ENCODE measurements at places on chromosomes 1 and 21. TPM values are rescaled to one million over a fixed set of nuclear protein-coding genes. Genes with fewer than 3 reads are reported as not detected.
A peak's percentile ranks its signal among the peaks of the same experiment; 100 is the strongest.

ANGPTL7 gene
- 0.70 TPM for total RNA-seq

PADI4 gene
- not detected for total RNA-seq

CLCA4 gene
- not detected for total RNA-seq

MAN1C1 gene
- 0.86 TPM for total RNA-seq

DNA sequence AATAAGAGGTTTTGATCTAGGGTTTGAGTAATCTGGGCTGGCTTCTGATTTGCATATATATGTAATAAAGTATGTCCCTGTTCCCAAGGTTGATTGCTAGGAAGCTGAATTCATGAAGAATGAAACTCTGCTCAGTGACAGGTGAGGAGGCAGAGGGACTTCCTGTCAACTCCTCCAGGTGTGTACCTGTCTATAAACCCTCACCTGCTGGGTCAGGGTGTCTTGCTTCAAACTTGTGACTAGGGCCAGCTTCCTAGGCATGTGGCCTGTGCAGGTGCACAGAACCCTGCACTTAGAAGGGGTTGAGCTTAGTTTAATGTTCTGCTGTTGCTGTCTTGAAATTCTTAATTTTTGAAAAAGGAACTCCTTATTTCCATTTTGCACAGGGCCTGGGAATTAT, 21.1 kb downstream of the OLFML3 start:
- H3K27ac ChIP-seq: no peak overlapping the region
- H3K4me3 ChIP-seq: no peak overlapping the region
- H3K27me3 ChIP-seq: peaks cover 5% of the 10 kb centered on the region
- DNase-seq: no peak

PCP4 gene
- total RNA-seq: not detected

GRCh38 chr1:154962156-154962749, 671 bp upstream of the PYGO2 start:
- DNase-seq: no peak
- no peaks in the 10 kb centered on the region for H3K27me3 ChIP-seq
- peaks cover 34% of the 10 kb centered on the region for H3K36me3 ChIP-seq
- H3K4me1 ChIP-seq: peaks cover 21% of the 10 kb centered on the region
- H3K4me3 ChIP-seq: peak overlapping the region; percentile 75

KAZN gene
- 7.8 TPM for total RNA-seq

- no peak overlapping the region for H3K27ac ChIP-seq
- H3K36me3 ChIP-seq: no peaks in the 10 kb centered on the region
- no peaks in the 10 kb centered on the region for H3K4me1 ChIP-seq
- no peak overlapping the region for H3K4me3 ChIP-seq
- no peaks in the 10 kb centered on the region for H3K27me3 ChIP-seq
- no peak for DNase-seq
These were observed 23.1 kb downstream of the NPHP4 start for GRCh38 chr1:5969168-5969567.

KRTAP11-1 gene
- not detected for total RNA-seq

DNA sequence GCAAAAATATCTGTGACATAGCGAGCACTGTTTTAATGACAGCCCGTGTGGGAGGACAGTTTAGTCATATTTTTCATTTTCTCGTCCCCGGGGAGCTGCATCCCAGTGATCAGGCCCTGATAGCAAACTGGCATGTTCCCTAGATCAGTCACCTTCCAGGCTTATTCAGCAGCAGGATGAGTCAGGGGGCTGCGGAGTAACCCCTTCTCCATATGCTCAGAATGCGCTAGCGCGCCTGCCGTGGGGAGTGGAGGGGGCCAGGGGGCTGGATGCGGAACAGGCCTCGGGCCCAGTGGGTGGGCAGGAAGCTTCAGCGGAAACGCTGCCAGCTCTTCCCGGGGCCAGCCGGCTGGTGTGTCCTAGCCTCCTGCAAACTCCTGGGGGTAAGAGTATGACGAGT, 94.0 kb downstream of the KCND3 start:
- no peaks in the 10 kb centered on the region for H3K27me3 ChIP-seq
- H3K4me1 ChIP-seq: peaks cover 5% of the 10 kb centered on the region

- no peaks in the 10 kb centered on the region for H3K36me3 ChIP-seq
- DNase-seq: peak; percentile 29
- H3K4me3 ChIP-seq: no peak overlapping the region
- H3K27ac ChIP-seq: no peak overlapping the region
- H3K27me3 ChIP-seq: no peaks in the 10 kb centered on the region
These were observed 286.9 kb downstream of the KIF26B start for GRCh38 chr1:245441689-245442088.

- no peaks in the 10 kb centered on the region for H3K27me3 ChIP-seq
- H3K4me1 ChIP-seq: peaks cover 7% of the 10 kb centered on the region
- H3K27ac ChIP-seq: no peak overlapping the region
- H3K4me3 ChIP-seq: no peak overlapping the region
- no peak for DNase-seq
- H3K36me3 ChIP-seq: no peaks in the 10 kb centered on the region
These were observed 33.4 kb upstream of the SMYD2 start for GRCh38 chr1:214247501-214248041.

GRCh38 chr1:167854184-167854583, 59.8 kb downstream of the ADCY10 start:
- DNase-seq: no peak
- no peak overlapping the region for H3K4me3 ChIP-seq
- no peaks in the 10 kb centered on the region for H3K27me3 ChIP-seq
- no peaks in the 10 kb centered on the region for H3K4me1 ChIP-seq
- H3K27ac ChIP-seq: no peak overlapping the region

Data from astrocyte (in vitro differentiated cells and primary cell).